ENCODE measurements at places on chromosomes 7 and 10.

GRCh38 chr7:98027342-98028033 is 37.5 kb upstream of the OCM2 start:
- DNase-seq: no peak

GRCh38 chr7:101099969-101100781 is 14.9 kb downstream of the TRIM56 start:
- DNase-seq: no peak

DNA sequence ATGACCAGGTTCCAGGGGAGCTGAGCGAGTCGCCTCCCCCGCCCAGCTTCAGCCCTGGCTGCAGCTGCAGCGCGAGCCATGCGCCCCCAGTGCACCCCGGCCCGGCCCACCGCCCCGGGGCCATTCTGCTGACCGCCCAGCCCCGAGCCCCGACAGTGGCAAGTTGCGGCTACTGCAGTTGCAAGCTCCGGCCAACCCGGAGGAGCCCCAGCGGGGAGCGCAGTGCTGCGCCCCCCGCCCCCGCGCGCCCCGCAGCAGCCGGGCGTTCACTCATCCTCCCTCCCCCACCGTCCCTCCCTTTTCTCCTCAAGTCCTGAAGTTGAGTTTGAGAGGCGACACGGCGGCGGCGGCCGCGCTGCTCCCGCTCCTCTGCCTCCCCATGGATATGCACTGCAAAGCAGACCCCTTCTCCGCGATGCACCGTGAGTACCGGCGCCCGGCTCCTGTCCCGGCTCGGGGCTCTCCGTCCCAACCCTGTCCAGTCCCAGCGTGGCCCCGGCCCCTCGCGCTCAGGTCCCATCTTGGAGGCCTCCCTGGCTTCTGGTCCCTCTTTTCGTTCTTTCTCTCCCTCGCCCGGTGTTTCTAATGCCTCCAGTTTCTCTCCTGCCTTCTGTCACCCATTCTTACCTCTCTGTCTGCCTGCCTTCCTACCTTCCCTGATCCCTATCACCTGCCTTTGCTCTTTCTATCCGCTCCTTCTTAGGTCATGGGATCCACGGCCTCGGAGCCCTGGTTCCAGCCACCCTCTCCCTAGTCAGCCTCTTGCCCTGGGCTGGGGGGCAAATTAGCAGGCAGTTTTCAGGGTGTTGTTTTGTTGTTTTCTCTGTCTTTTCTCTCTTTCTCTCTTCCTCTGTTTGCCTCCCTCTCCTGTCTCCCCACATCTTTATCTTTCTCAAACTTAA is 751 bp downstream of the PAX2 start:
- DNase-seq: no peak

DNA sequence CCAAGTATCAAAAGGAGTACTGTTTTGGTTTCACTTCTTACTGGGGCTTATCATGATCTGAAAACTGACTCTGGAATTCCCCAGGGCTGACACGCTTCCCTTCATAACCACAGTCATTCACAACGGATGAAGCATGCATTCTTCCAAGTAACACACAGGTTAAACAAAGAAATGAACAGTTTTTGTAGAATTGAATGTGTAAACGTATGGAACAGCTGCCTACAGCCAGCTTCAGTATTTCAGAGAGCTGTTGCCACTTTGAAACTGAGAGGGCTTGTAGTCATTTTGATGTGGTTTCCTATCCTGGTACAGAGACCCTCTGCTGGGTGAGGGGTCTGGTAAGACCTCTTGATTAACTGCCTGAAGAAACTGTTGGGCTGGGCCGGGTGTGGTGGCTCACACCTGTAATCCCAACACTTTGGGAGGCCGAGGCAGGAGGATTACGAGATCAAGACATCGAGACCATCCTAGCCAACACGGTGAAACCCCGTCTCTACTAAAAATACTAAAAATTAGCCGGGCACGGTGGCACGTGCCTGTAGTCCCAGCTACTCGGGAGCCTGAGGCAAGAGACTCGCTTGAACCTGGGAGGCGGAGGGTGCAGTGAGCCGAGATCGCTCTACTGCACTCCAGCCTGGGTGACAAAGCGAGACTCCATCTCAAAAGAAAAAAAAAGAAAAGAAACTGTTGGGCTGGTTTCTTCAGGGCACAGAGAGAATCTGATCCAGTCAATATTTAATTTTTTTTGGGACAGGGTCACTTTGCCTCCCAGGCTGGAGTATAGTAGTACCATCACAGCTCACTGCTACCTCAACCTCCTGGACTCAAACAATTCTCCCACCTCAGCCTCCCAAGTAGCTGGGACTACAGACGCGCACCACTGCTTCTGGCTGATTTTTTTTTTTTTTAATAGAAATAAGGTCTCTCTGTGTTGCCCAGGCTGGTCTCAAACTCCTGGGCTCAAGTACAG is 4.7 kb downstream of the NFE2L3 start:
- peak; percentile 53 for DNase-seq

GRCh38 chr7:135859538-135859937 is 110.9 kb upstream of the FAM180A start:
- DNase-seq: no peak

DNA sequence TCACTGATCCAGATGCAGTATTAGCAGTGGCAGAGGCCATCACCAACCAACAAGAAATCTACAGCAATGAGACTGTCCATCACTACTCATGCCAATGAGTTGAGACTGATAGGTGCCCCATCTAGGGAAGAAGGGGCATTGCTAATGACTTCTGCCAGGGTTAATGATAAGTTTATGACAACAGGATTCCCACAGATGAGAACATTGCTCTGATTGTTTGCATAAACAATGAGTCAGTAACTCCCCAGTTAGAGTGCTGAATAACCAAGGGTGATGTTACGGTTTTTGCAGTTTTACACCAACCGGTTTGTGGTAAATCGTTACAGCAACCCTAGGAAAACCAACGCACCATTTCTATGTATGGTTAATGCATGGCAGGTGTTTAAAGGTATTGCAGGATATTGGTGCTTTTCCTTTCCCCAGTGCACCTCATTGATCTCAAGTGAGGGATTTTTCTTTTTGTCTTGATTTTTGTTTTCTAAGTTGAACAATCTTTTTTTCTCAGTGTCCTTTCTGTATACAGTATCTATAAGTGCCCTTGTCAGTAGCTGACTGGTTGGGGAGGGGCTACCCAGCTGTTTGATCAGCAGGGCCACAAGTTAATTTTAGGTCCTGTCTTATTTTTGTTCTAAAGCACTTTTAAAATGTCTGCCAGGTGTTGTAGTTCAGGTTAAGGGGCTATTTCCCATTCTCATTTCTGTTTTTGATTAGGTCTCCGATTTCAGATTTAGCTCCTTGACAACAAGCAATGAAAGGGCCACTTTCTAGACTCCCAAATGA is 3.9 kb upstream of the CSGALNACT2 start:
- DNase-seq: no peak
